Stimulated activated CD4-positive, alpha-beta T cell treated with anti-CD3 and anti-CD28 coated beads, Interleukin-1b, Interleukin-23, amount 100 ng/mL, for 1 hour (primary cell): ENCODE measurements at places on chromosomes 4 and X.

- no peak for DNase-seq
Observed at GRCh38 chr4:8694226-8694625, 101.7 kb downstream of the CPZ start.

DNA sequence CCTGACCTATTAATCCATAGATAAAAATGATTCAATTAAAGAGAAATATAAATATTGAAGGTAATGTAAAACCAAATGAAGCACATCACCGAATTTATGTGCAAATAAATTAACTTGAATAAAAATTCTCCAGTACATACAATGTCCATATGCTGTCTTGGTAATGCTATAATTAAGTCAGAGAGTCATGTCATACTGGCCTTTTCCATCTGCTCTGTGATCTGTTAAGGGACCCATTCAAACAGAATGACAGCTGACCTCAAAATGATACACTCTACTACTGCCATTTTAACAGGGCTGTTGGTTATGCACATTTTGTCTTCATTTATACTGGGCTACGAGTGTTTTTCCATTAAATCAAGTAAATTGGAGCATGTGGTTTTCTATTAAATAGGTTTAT is 99.3 kb downstream of the TEX13A start:
- DNase-seq: no peak

DNA sequence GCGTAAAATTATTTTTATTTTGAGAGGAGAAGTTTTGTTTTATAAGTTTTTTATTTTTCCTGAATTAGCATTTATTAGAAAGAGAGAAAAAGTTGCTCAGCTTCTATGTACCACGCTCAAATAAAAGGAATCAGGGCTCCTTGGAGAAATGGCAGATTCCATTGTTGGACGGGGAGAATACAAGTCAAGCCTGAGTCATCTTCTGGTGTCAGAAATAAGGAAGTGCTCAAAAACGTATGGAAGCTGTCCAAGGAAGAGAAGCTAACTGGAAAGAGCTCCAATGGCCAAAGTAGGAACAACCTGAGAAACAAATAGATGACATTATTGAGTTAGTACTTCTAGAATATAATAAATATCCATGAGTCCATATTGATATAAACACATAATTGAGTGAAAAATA is 89.3 kb upstream of the NEIL3 start:
- DNase-seq: no peak

- no peak for DNase-seq
Observed at GRCh38 chr4:188959424-188959823, 820.2 kb downstream of the TRIML1 start.

DNA sequence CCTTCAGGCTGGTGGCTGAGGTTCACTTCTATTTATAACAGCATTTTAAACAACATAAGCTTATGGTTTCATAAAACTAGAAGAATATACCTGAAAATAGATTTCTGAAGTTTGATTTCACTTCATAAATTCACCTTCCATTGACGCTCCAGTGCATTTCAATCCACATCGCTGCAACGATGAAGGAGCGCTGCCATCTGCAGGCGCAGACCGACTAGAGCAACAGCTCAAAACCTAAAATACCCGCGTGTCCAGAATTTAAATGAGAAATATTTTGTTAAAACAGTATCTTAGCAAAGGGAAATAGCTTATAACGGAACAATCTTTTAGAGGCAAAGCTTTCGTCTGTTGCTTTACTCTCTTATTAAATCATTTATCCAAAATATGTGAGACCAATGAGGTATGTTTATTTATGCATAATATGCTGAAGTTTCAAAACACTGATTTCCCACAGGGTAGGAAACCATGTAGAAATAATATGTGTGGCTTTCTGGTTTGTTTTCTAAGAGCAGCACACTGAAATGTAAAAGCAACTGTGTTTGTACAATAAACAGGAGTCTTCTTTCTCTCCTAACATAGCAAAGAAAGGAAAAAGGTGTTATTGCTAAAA is 816.4 kb upstream of the FRG1 start:
- no peak for DNase-seq

- DNase-seq: no peak
Observed at GRCh38 chrX:113743069-113743468, 840.8 kb upstream of the HTR2C start.

DNA sequence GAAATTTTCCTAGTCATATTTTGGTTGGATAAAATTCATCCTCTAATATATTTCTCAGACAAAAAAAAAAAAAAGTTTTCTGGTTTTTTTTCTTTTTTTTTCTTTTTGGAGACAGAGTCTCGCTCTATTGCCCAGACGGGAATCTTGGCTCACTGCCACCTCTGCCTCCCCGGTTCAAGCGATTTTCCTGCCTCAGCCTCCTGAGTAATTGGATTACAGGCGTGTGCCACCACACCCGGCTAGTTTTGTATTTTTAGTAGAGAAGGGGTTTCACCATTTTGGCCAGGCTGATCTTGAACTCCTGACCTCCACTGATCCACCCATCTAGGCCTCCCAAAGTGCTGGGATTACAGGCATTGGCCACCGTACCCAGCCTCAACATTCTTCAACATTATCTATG is 432.7 kb upstream of the PABPC4L start:
- DNase-seq: no peak

DNA sequence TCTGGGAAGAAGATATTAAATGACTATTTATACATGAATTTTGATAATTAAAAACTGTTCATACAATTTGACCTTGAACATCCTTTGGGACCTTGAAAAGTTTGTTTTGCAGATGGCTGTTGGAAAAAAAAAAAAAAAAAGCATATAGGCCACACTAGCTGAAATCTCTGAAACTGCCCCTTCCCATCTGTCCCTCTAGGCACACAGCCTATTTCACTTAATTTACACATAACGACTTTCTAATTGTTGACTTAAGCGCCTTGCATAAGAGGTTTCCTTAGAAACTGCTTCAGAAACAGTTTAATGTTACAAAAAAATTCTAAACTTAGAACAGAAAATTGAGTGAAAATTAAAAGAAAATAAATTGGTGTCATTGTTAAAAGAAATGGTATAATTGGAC is 131.0 kb downstream of the COX18 start:
- no peak for DNase-seq

DNA sequence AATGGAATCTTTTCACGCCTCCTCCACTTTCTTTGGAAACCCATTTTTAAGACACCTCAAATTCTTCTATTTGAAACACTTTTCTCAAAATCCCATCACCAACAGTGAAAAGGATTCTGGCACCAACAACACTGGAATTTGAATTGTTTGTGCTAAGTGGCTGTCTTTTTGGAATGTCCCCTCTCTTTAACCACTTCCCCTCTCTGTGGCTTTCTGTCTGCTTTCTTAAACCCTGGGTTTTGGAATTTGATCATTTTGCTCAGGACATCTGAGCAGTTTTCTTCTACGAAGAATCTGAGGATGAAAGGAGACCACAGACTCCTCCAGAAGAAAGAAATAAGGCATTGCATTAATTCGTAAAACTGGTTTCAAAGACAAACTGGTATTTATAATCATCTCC is 89.0 kb downstream of the MXRA5 start:
- DNase-seq: no peak

GRCh38 chrX:29348288-29348687 is 761.0 kb downstream of the IL1RAPL1 start:
- DNase-seq: no peak

GRCh38 chr4:168836490-168836889 is 173.6 kb downstream of the CBR4 start:
- no peak for DNase-seq

DNA sequence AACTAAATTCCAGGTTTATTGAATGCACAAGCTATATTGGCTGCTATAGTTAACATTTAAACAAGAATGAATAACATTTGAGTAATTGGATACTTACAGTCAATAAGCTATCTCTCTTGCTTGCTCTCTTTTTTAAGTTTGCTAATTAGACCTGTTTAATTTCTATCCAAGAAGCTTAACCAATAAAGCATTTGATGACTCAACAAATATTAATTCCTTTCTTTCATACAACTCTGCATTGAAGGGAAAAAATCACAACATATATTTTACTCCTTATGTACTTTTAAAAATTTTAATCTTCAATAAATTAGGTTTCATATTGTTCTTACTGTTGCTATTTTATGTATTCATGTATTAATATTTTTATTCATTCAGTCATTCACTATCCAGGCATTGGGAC is 1552.6 kb upstream of the ADGRL3 start:
- no peak for DNase-seq

DNA sequence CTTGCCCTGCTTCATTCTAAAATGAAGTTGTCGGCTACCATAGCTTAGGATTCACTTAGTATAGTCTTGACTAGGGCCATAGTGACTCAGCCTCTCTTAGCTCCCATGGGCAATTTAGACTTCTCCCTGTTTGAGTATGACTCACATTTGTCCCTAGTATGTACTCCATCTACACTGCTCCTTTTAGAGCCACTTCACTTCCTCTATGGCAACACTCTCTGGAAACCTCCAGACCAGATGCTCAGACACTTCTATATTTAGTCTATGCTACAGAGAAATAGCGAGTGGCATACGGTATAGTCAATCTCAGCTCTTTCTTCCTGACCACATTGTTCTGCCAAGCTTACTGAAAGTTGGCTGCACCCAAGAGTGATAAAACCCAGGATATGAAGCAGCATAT is 11.2 kb downstream of the MEPE start:
- no peak for DNase-seq

- no peak for DNase-seq
Observed at GRCh38 chrX:101397779-101398178, 7.0 kb downstream of the RPL36A start.

GRCh38 chr4:186227744-186228513 is 622 bp downstream of the KLKB1 start:
- DNase-seq: no peak

GRCh38 chr4:37599092-37599790 is 86.9 kb downstream of the RELL1 start:
- no peak for DNase-seq

DNA sequence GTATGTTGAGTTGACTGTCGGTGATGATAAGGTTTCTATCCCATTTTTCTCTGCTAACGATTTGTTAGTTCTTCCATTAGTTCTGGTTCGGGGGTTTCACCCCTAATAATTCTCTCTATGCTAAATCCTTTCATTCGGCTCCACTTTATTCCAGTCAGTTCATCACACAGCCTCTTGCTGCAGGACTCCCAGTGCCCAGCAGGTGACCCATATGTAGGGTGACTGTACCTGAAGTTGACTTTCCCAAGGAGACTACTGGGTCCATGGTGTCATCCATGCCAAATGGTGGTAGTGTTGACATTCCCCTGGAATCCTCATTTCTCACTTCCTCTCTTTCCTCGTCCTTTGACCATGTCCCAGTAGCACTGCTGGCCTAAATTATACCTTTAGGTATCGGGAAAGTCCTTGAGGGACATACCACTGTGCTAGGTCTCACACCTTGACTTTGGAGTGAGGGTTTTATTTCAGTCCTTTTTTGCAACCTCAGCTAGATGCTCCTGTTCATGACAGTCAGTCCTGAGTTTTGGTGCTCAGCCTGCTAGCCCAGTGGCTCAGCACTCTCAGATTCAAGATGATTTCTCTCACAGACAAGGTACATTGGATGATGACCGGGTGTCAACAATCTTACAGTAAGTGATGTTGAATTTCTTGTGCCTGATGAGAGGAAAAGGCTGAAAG is 105.1 kb upstream of the ARHGAP24 start:
- no peak for DNase-seq

- no peak for DNase-seq
Observed at GRCh38 chrX:133475521-133475920, 60.2 kb upstream of the GPC4 start.

DNA sequence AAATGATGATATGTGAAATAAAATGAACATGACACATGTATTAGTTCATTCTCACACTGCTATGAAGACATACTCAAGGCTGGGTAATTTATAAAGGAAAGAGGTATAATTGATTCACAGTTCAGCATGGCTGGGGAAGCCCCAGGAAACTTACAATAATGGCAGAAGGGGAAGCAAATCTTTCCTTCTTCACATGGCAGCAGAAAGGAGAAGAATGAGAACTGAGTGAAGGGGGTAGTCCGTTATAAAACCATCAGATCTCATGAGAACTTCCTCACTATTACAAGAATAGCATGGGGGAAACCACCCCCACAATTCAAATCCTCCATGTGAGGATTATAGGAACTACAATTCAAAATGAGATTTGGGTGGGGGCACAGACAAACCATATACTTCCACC is 243.9 kb upstream of the GYPA start:
- no peak for DNase-seq

DNA sequence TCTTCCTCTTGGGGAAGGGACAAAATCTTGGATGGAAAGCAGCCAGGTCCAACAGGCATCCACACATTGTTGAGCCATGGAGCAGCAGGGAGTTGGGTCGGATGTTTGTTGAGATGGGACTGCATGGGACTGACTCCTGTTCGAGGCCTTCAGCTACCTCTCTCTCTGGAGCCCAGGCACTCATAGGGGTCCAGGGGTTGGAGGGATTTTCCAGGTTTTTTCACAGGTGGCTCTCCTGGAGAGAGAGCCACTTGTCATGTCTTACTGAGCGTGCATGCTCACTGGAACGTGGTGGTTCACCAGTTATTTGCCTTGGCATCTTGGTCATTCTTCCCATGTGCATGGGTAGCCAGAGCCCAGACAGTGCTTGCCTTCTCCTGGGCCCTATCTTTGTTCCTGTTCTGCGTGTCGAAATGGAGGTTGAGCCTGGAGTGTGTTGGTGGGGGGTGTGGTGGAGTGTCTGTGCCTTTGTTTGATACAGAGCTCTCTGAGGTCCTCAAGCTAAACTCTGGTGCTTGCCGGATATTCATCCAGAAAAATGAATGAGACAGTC is 60.6 kb downstream of the NBDY start:
- DNase-seq: no peak

- no peak for DNase-seq
Observed at GRCh38 chrX:151711787-151712186, 4.0 kb upstream of the FATE1 start.

GRCh38 chr4:76611616-76612207 is 176.7 kb downstream of the SHROOM3 start:
- DNase-seq: no peak

DNA sequence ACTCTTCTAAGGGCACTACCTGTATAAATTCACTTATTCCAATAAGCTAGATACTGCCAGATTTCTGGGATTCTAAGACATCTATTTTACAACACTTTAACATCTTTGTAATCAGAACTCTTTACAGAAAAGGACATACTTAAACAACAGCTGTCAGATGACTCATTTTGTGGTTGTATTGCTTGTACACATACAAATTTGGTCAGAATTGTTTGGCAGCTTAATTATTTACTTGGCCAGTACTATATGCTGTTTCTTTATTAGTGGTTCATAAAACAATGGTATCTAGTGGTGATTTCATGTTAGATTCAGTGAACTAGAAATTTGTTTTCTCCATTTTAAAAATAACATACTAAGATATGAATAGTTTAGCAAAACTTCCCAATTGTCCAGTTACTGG is 27.2 kb downstream of the PALLD start:
- DNase-seq: no peak
